LHCN-M2 (cell line): ENCODE measurements at places on chromosomes 5 and 9.

- peak; percentile 48 for DNase-seq
Measured at GRCh38 chr9:13823026-13823425, 490.9 kb downstream of the NFIB start.

- peak; percentile 83 for DNase-seq
Measured at GRCh38 chr9:105054491-105054890, 126.5 kb upstream of the ABCA1 start.

GRCh38 chr9:133113163-133113948 is 7.7 kb downstream of the RALGDS start:
- DNase-seq: no peak

- peak; percentile 45 for DNase-seq
Measured at GRCh38 chr5:76831110-76831452, 12.3 kb downstream of the F2RL1 start.

DNA sequence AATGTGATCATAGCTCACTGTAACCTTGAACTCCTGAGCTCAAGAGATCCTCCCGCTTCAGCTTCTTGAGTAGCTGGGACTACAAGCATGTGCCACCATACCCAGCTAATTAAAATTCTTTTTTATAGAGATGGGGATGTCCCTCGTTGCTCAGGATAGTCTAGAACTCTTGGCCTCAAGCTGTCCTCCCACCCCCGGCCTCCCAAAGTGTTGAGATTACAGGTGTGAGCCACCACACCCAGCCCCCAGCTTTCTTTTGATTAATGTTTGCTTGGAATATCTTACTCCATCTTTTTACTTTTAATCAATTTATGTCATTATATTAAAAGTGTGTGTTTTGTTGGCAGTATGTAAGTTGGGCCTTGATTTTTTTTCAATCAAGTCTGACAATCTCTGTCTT is 59.4 kb upstream of the EXOC3 start:
- DNase-seq: no peak

GRCh38 chr9:122904466-122904822 is 715 bp downstream of the RC3H2 start:
- peak; percentile 46 for DNase-seq
